Naive thymus-derived CD4-positive, alpha-beta T cell (primary cell): ENCODE measurements at places on chromosomes 16 and 17.

DNA sequence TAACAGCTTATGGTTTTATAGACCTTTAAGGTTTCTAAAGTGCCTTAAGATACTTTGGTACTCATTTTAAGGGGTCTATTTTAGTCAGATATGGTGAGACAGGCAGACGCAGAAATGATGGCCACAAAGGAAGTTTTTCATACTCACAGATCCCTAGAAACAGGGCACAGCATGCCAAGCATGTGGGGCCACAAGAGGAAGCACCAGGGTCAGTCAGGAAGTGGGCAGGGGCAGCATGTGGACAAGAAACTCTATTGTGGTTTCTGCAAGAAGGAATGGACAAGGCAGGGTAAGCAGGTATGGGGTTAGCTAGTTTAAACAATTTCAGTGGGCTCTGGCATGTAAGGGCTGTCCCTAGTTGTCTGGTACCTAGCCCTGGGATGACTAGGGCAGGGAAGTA, 8.5 kb downstream of the EFCAB3 start:
- no peak for DNase-seq

- DNase-seq: no peak
Measured at GRCh38 chr17:35559495-35560210, 966 bp downstream of the SLFN14 start.

DNA sequence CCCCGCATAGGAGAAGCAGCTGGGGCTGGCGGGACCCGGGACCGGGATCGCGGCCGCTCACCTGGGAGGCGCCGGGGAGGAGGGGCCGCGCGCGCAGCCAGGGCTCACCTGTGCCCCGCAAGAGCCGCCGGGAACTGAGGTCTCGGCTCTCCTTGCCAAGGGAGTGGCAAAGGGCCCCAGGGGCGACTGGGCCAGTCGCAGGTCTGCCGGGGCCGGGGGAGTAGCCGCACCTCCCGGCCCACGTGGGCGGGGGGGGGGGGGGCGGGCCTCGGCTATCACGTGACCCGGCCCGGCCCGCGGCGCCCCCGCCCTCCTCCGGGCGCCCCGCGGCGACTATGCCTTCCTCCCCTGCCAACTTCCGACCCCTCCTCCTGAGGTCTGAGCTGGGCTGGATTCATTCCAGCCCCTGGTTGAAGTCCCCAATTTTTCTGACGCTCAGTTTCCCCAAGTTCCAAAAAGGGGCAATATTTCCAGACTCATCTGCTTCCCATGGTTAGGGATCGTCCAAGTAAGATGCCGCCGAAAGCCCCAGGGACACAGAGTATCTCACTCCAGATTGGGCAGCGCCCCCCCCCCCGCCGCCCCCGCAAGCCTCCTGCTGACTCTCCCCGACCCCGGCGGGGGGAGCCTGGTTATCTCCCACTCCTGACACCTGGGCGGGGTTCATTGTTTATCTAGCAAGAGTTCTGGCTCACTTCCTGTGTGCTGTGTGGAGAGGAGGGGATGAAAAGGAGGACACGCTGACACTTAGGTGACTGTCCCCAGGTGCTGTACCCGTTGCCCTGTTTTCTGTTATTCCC, at the start of gene TMC6:
TMC6 (minus strand) TSS at position 205 of the 800 bp plus-strand sequence. CDS start 1,923 bp downstream, outside the sequence.
- DNase-seq: peak; percentile 79

GRCh38 chr16:19446886-19447285, 29.2 kb downstream of the TMC5 start:
- DNase-seq: no peak

DNA sequence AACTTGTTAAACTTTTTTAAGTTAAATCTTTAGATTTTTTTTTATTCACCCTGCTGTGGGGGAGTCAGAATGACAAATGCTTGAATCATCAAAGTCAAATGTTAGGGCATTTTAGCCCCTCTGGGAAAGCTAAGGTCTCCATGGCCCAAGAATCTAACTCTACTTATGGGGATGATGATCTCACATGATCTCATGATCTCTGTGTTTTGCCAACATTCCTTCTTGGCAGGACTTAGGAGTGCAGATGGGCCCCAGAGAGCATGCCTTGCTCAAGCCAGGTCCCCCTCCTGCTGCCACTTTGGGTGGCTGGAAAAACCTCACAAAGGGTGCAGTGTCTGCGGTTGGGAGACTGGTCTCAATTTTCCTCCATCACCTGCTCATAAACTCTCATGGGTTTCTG, 108.6 kb downstream of the PRKCB start:
- no peak for DNase-seq

- no peak for DNase-seq
Measured at GRCh38 chr17:62681061-62681938, 53.8 kb downstream of the MRC2 start.

DNA sequence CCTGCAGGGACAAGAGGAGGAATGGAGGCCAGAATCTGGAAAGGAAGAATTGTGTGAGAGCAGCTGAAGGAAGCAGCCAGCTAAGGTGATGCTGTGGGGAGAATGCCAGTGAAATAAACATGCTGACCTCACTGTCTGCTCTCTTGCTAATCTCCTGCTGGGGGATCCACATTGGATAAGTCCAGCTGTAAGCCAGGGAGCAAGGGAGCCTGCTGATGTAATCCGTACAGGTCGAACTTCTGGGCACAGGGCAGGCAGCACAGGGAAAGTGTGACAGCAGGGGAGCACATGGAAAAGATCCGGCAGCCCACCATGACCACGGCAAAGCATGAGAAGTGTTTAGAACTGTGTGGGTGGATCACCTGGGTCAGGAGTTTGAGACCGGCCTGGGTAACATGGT, 7.5 kb upstream of the XPO6 start:
- no peak for DNase-seq

GRCh38 chr16:88069397-88070168, 118.3 kb downstream of the BANP start:
- DNase-seq: no peak

DNA sequence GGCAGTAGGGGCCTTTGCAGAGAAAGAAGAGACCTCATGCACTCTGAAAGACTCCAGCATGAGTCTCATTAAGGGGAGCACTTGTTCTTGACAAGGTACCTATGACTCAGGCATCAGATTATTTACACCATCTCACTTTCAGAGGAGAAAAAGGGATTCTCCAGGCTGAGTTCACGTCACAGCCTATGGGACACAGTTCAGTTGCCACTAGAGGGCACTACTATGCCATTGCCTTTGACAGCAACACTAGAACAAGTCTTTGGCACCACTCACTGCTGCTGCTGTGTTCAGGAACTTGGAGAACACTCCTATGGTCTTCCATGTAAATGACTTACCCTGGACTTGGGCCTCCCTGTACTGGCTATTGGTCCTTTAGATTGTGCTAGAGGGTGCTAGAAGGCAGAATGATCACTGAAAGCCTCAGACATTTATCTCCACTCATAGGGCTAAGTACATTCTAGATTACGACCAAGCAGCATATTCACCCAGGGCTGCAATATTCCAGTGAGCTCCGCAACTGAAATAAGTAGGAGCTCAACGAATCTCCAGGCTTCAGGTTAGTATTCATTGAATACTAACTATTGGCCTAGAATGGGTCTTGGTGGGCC, 225.1 kb upstream of the CA10 start:
- no peak for DNase-seq

DNA sequence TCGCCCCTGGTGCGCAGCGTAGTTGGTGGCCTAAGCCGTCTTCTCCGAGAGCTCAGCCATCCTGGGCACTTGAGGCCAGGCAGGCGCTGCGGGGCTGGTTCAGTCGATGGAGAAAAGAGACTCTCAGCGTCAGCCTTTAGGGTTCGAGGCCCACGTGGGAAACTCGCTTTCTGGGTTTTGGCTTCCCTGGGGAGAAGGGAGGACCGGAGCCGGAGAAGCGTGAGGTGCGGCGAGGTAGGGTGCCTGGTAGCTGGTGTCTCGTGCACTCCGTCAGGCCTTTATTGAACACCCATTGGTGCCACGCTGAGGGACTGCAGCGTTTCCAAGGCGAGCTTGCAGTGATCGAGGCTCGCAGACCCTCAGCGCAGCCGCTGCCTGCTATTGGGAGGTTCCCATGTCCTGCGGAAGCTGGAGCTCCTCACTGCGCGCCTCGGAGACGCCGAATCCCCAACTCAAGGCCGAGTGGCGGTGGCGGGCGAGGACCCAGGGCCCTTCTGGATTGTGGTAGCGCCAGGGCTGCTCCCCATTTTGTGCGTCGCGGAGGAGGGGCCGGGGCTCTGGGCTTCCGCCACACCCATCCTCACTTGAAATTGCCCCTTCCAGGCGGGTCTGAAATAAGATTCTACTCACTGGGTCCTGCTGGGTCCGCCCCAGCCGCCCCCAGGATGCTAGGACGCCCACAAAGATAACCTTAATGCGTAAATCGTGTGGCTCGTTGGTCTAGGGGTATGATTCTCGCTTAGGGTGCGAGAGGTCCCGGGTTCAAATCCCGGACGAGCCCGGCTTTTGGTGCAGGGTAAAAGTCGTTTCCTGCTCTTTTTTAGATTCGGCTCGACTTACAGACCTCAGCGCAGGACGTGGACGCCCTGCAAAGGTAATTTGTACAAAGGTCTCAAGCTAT, 1.2 kb downstream of the OR1F1 start:
- DNase-seq: no peak

DNA sequence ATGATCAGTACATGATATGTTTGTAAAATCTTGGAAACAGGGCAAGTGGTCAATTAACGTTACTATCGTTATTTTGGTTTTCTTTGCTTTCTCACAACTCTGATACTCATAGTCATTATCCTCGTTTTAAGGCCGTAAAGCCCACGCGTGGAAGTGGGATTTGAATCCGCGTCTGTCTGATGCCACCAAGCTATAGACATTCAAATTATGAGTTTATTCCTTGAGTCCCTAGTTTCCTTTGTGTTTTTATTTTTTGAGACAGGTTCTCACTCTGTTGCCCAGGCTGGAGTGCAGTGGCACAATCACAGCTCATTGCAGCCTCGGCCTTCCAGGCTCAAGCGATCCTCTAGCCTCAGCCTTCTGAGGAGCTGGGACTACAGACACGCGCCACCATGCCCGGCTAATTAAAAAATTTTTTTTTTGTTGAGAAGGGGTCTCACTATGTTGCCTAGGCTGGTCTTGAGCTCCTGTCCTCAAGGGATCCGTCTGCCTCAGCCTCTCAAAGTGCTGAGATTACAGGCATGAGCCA, 1.0 kb downstream of the DCTN5 start:
- no peak for DNase-seq
